ENCODE measurements at places on chromosomes 3 and 15.

DNA sequence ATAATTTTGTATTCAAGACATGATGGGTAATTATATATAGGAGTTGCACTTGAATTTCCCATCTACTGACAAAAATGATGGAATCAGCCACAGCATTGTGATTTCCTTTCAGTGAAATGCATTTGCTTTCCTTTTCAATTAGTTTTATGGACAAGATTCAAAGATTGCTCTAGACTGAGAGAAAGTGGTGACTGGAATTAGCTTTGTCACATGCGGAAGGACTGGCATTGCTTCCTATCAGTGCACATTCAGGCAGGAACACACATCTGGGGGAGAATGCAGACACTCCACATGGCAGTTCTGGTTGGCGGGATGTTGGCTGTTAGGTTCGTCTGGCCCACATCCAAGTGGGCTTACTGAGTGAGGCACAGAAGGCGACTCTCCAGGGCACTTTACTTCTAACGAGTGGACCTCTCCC is 399.3 kb upstream of the RGMA start:
- no peak for DNase-seq

- no peak for DNase-seq
Measured at GRCh38 chr3:47849186-47849698, 46.3 kb downstream of the DHX30 start.

- no peak for DNase-seq
Measured at GRCh38 chr15:83961311-83961710, 274.3 kb upstream of the GOLGA6L4 start.

DNA sequence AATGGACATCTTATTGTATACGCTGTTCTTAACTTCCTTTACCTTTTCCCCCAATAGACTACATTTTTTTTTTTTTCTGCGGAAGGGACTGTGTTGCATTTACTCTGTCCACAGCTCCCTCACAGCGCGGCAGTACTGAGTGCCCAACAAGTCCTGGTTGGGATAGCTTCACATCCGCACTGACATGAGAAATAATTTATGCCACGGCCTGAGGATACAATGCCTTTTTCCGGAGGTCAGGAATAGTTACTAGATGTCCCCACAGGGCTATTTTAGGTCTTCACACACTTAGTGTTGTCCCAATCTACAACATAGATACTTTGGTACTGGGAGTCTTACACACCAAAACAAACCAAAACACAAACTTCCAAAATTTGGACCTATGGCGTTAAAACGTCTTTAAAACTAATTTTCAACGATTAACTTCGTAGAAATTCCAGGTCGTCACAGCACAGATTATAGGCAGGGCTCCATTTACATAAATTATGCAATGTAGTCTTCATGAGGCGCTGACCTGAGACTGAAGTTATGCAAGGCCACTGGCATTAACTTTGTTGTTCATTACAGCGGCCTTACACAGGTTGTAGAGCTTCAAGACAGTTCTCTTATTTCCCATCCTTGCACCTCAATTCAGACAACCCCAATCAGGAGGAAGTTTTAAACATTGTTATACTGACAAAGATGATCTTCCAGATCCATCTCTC is 989 bp upstream of the PPIB start:
- peak; percentile 79 for DNase-seq

- peak; percentile 14 for DNase-seq
Measured at GRCh38 chr3:186095561-186096081, 13.3 kb downstream of the ETV5 start.

DNA sequence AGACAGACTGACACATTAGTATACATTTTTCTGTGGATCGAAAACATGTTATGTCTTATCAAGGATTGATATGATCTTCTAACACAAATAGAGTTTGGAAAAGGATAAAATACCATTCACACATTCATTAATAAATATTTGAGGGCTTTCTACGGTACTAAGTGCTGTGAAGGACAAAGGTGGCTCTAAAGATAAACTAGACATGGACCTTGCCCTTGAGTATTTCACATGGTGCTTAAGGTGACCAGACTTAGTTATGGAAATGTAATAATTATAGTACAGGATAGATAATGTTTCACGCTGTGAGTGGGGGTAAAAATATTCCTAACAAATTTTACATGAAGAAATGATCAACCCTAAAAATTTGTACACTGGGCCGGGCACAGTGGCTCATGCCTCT is 3.8 kb upstream of the RAP2B start:
- DNase-seq: no peak

DNA sequence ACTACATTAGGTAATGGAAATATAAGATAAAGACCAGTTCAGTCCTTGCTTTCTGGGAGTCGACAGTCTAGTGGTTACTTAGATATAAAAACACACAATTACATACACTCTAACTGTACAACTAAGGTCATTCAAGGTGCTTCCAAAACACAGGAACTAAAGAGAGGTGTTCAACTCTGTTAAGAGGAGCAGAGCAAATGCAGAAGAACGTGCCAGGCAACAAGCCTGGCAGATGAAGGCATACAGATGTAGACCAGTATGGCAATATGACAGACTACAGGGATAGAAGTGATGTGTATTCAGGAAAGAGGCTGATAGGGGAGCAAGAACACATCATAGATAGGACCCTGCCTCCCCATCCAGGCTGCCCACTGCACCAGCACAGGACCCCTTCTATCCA is 78.3 kb downstream of the CBLB start:
- no peak for DNase-seq

DNA sequence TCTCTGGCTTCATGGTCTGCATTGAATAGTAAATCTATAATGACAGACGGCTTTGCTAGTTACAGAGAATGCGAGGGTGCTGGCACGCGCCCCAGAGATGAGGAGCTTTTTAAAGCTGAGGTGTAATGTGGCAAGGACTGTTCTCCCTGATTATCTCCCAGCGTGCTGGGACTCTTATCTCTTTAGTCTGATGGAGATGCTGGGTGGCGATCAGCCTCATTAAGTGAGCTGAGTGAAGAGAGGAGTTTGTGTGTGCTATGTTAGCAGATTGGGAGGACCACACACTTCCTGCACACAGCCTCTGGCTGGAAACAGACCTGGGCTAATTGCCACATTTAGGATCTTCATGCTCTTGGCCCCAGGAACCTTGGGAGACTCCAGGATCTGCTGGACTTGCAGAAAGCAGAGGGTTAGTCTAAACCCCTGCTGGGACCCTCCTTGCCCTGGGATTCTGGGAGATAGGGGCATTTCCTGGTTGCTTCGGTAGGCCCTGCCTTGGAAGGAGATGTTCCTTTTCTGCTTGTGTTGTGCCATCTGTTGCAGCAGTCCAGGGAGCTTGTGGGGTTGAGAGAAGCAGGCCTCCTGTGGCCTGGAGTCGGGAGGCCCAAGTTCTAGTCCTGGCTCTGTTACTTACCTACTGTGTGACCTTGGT is 15.0 kb downstream of the PDIA5 start:
- DNase-seq: no peak

DNA sequence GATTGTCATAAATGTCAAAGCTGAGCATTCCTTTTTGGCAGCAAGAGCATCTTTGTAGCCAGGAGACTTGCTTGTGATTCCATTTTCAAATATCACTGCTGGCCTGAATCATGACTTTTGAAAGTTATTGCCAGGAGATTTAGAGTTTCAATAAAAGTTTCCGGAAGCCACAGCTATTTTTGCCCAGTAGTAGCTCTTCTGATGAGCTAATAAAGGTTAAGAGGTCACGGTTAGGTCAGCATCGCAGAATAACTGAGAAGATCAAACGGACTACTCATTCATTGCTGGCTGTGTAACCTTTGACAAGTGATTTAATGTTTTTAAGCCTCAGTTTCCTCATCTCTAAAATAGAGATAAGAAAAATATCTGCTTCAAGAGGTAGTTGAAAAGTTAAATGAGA is 105.1 kb upstream of the ETV5 start:
- no peak for DNase-seq

GRCh38 chr3:183378951-183379350 is 49.5 kb downstream of the MCF2L2 start:
- DNase-seq: no peak

DNA sequence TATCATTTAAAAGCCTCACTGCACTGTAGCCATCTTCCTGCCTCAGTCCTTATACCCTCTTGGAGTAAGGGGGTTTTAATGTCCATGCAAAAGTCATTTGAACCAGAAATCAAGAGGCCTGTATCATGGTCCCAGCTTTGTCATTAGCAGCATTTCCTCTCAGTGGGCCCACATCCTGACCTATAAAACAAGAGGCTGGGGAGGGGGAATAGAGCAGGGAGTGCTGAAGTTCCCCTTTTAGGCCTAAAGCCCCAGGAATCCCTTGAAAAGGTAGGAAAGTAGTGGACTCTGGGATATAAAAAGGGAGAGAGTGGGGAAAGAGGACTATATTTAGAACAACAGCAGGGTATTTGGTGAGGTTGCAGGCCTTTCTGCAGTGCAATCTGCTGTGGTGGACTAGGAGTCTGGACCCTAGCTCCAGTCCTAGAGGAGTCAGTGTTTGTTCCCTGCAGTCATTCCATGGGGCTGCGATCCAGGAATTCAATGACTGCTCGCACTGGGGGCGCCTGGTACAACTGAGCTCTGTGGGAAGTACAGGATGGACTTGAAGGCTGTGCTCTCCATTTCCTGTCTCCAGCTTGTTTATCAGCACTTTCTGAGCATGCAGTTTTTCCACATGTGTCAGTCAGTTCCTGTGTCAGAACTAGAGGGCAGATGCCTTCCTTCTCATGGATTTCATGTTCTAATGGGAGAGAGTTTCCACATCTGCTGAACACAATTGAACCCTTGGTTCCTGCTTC is 46.8 kb downstream of the PDHB start:
- peak; percentile 41 for DNase-seq

GRCh38 chr3:55647063-55647462 is 160.0 kb upstream of the WNT5A start:
- no peak for DNase-seq

DNA sequence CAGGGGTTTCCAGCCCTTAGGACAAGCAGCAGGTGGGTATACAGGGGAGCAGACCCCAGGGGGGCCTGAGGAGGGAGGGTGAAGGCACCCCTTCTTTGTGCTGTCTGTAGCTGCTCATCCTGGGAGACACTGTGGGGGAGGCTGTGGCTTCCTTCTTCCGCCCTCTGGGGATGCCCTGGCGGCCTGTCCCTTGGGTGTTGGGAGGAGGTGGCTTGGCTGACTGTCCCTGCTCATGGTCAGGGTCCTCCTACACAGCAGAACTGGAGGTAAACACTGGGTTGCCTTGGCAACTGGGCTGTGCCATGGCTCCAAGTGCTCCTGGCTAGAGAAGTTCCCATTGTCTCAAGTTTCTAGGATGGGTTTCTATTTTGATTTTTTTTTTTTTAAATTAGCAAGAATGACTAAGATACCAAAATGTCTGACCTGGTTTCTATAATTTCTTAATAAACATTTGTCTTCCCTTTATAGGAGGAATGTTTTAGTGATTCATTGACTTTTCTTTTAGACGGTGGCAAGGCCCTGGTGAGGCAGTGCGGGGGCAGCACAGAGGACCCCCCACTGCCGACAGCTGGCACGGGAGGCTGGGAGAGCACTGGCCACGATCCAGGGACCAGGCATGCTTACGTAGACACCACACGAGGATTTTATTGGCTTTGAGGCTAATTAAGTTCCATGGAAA is 12.4 kb downstream of the KLF13 start:
- DNase-seq: peak; percentile 95

DNA sequence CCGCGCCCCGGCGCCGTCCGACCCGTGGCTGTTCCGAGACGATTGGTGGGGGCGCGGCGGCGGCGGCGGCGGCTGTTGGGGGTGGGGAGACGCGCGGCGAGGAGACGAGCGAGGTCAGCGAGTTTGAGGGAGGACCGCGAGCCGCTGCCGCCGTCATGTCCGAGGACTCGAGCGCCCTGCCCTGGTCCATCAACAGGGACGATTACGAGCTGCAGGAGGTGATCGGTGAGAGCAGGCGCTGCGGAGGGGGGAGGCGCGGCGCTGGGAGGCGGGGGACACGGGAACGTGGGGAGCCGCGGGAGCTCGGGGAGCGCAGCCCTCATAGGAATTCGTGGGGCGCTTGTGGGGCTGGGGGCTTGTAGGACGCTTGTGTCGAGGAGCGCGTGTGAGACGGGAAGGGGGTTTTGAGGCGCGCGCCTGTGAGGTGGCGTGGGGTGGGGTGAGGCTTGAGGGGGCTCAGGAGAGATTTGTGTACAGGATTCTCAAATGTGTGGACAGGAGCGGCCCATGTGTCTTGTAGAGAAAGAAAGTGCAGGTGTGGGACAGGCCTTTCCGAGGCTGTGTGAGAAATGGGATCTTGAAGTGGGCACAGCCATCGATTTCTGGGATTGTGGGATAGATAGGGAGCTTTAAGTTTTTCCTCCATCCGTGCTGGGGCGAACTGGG is 518 bp downstream of the OXSR1 start:
- no peak for DNase-seq

- DNase-seq: no peak
Measured at GRCh38 chr3:57978316-57978715, 29.9 kb upstream of the FLNB start.

DNA sequence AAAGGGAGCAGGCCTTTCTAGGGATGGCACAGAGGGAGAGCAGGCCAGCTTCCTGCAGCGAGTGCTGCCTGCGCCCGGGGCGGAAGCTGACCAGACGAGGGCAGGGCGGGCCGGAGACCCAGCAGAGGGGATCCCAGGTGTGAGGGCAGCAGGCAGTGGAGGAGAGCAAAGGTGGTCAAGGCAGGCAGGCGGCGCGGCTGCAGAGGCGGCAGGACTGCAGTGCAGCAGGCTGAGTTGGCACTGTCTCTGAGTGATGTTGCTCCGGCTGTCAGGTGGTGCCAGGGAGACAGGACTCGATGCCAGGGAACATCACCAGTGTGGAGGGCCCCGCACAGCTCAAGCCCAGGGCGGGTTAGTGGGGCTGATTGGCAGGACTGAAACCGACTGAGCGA is 22.3 kb upstream of the PLXNA1 start:
- DNase-seq: no peak

DNA sequence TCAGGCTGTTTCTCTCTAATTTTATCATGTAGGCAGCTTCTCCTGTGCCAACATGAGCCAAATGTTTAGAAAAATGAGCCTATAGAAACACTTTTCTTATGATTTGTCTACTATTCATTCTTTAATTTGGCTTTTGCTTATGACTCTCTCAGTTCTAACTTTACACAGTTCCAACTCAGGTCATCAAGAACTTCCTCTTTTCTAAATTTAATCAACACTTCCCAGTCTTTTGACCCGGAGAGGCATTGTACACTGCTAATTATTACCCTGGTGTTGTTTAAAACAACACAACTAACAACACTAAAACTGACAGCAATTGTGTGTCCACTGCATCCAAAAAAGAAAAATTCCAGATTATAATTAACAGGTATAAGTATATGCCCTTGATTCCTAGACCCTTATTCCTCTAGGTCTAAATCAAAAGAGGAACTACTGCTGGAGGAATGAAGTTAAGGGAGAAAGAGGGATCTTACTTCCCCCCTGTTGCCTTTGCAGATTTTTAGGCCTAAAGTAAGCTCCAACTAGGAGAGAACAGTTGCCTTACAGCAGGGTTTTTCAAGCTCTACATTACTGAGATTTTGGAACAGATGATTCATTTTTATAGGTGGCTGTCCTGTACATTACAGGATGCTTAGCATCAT is 332.2 kb upstream of the GOLIM4 start:
- peak; percentile 24 for DNase-seq

GRCh38 chr3:155744010-155744625 is 753 bp downstream of the PLCH1 start:
- DNase-seq: peak; percentile 50

GRCh38 chr3:160099834-160100233 is 111.2 kb downstream of the IL12A start:
- no peak for DNase-seq

- no peak for DNase-seq
Measured at GRCh38 chr15:42046597-42046996, 25.8 kb upstream of the PLA2G4E start.

Measured in NB4 (cell line).